Brain pericyte (primary cell): ENCODE measurements at places on chromosomes 11 and 22.

DNA sequence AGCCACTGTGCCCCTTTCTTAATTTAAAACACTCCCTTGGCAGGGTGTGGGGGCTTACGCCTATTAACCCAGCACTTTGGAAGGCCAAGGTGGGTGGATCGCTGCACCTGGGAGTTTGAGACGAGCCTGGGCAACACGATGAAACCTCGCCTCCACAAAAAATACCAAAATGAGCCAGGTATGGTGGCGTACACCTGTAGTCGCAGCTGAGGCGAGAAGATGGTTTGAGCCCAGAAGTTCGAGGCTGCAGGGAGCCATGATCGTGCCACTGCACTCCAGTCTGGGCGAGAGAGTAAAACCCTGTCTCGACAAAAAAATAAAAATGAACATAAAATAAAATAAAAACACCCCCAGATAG is 45.0 kb downstream of the LINC01488 start:
- DNase-seq: no peak

GRCh38 chr11:33532720-33533385 is 167.8 kb downstream of the C11orf91 start:
- DNase-seq: no peak

DNA sequence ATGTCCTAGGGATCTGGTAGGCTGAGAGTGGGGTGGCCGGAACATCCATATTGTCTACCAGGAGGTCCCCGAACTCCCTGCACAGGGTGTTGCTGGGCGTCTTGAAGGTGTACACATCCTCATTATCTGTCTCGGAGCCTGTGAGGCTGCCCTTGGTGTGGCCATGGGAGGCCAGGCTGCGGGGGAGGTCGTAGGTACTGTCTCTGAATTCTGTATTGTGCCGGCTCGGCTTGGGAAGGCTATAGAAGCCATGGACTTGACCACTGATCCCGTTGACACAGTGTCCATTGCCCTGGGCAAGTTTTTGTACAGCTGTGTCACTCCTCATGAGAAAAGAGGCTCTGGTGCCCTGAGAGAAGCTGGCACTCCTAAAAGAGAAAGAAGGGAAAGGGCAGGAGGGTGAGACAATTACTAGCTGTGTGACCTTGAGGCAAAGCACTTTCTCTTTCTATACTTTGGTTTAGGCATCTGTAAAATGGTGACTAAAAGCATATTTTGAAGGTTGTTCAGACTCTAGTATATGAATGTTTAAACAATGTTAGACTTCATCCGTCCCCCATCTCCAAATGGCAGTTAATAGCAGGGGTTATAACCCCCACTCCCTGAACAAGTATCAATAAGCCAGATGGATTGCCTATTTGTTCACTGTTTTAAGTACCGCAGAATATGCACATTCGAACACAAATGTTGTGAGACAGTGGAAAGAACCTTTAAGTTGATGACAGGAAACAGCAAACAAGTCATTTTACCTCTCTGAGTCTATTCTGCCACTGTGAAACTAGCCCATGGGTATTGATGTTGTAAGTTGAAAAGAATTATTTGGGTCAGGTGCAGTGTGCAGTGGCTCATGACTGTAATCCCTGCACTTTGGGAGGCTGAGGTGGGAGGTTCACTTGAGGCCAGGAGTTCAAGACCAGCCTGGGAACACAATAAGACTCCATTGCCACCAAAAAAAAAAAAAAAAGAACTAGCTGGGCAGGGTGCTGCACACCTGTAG is 38.3 kb downstream of the USP35 start:
- no peak for DNase-seq

- DNase-seq: no peak
These were observed 77.1 kb upstream of the MTMR2 start for GRCh38 chr11:96001037-96001436.

GRCh38 chr11:112903340-112903739 is 57.9 kb upstream of the NCAM1 start:
- no peak for DNase-seq
